ENCODE measurements at places on chromosomes 6 and 20. TPM values are rescaled to one million over a fixed set of nuclear protein-coding genes. Genes with fewer than 3 reads are reported as not detected.

DNA sequence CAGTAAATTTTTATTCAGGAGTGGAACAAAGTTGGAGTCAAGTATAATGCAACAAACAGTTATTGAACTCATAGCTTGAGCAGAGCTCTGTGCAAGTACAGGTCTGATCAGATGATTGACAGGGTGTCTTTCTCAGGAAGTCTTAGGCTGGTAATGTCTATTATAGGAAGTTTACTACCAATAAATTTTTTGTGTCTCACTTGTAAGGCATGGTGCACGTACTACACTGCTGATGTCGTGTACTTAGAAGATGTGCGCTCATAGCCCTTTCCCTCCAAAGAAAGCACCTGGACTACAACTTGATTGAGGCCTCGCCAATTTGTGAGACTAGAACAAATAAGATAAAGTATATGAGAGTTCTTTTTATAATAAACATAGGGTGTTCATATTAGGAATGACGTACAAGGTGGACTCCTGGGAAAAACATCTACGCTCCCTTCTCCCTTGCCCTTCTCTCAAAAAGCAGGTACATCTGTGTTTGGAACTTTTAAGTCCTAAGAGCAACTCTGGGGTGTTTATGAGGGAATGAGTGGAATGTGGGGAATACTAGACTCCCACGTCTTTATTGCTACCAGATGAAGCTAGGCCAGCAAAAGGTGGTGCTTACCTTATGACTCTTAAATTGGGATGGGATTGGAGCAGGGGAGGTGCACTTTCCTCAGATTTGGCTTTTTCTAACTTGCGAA, 1.5 kb downstream of the NDUFAF5 start:
- peaks cover 12% of the 10 kb centered on the region for H3K4me1 ChIP-seq
- DNase-seq = no peak
- H3K36me3 ChIP-seq = no peaks in the 10 kb centered on the region
- no peaks in the 10 kb centered on the region for H3K27me3 ChIP-seq
- H3K4me3 ChIP-seq = peak overlapping the region; percentile 87
- H3K27ac ChIP-seq = no peak overlapping the region

Gene SAPCD1
- polyA plus RNA-seq = 2.9 TPM

Gene MEI4
- polyA plus RNA-seq = not detected

Gene PREP
- polyA plus RNA-seq = 14.0 TPM

DNA sequence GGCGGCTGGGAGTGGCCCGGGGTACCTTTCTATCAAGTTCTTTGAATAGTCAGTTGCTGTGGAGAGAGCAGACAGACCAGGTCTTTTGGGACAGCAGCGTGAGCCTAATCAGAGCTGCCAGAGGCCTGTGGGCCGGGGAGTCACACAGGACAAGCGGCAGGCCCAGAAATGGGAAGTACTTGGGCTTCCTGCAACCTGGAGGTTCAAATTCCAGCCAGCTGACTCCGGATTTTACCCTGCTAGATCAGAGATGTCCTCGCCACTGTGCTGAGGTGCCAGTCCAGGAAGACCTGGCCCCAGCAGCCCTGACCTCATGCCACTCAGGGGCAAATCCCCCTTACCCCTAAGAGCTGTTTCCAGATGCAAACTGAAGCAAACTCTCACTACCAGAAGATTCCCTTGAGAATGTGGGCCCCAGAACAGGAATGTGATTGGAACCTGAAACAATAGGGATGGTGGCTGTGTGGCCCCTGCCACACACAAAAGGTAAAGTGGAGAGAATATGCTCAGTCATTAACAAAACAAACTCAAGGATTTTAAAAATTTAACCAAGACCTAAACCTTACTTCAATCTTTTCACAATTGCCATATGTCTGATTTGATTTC, 9.7 kb downstream of the BEND3 start:
- no peak overlapping the region for H3K4me3 ChIP-seq
- no peaks in the 10 kb centered on the region for H3K27me3 ChIP-seq
- DNase-seq = no peak
- no peaks in the 10 kb centered on the region for H3K4me1 ChIP-seq
- H3K27ac ChIP-seq = no peak overlapping the region

Gene AKAP7
- polyA plus RNA-seq = 8.4 TPM

GRCh38 chr20:50615407-50615806, 75.9 kb downstream of the RIPOR3 start:
- no peak overlapping the region for H3K4me3 ChIP-seq
- H3K27ac ChIP-seq = no peak overlapping the region
- H3K4me1 ChIP-seq = peaks cover 2% of the 10 kb centered on the region
- DNase-seq = no peak
- no peaks in the 10 kb centered on the region for H3K36me3 ChIP-seq

DNA sequence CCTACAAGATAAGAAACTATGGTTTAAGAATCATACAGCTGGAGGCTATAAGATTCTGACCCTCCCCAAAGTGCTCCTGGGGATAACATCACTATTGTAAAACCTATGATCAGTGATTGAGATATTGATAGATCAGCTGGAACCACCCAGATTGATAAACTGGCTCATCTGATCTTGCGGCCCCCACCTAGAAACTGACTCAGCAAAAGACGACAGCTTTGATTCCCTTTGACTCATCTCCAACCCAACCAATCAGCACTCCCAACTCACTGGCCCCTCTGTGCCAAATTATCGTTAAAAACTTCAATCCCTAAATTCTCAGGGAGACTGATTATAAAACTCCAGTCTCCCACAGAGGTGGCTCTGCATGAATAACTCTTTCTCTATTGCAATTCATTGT, 106.4 kb downstream of the SCP2D1 start:
- DNase-seq = no peak
- no peak overlapping the region for H3K27ac ChIP-seq
- no peaks in the 10 kb centered on the region for H3K4me1 ChIP-seq
- H3K4me3 ChIP-seq = no peak overlapping the region
- H3K36me3 ChIP-seq = no peaks in the 10 kb centered on the region

DNA sequence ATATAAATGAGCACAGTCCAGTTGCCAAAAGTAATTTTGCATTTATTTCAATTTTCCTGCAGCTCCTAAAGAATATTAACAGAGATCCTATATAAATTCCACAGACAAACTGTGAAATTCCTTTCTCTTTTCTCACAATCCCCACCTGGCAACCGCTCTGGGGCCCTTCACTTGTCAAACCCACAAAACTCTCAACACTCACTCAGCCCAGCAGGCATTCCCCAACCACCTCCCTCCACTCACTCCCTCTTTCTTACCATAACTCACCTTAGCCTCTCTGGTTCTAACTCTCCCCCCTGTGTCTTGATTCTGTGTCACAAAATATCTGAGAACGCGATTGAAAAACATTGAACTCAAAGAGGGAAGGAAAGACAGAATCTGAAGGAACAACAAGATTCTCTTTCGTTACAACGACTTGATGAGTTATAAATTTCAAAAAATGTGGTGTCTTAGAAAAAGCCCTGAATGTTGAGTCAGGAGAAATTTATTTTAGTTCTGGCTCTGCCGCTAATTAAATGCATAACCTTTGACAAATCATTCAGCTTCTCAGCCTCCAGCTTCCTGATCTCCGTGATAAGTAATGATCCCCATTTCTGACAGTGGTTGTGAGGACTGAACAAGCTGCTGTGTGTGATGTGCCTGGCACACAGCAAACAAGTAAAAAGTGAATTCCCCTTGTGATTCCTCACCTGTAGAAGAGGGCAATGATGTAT, 87.9 kb downstream of the UNC5CL start:
- no peaks in the 10 kb centered on the region for H3K4me1 ChIP-seq
- DNase-seq = no peak
- no peaks in the 10 kb centered on the region for H3K36me3 ChIP-seq
- no peak overlapping the region for H3K4me3 ChIP-seq

DNA sequence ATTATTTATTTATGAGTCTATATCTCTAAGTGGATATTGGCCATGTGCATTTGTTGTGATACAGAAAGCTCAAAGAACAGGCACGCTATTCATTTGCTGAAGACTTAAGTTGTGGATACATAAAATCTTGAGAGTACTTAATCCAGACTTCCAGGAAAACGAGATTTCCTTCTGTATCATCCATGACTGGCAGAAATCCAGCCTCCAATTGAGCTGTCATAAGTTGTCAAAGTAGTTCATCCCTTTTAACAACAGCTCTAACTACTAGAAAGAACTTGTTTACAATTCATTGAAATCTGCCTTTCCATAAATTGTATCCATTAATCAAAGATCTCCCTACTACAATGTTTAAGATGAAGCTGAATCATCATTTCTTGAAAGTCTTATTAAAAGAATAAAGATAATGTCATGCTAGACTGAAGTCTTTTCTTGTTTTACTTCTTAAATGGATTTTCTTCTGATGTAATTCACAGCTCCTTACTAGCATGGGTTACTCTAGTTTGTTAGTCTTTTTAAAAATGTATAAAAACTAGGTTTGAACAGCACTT, 447.3 kb upstream of the CITED2 start:
- H3K27ac ChIP-seq = no peak overlapping the region
- H3K4me3 ChIP-seq = no peak overlapping the region
- no peaks in the 10 kb centered on the region for H3K4me1 ChIP-seq
- no peaks in the 10 kb centered on the region for H3K36me3 ChIP-seq
- H3K27me3 ChIP-seq = no peaks in the 10 kb centered on the region
- DNase-seq = no peak

Gene EYA2
- 4.3 TPM for polyA plus RNA-seq

DNA sequence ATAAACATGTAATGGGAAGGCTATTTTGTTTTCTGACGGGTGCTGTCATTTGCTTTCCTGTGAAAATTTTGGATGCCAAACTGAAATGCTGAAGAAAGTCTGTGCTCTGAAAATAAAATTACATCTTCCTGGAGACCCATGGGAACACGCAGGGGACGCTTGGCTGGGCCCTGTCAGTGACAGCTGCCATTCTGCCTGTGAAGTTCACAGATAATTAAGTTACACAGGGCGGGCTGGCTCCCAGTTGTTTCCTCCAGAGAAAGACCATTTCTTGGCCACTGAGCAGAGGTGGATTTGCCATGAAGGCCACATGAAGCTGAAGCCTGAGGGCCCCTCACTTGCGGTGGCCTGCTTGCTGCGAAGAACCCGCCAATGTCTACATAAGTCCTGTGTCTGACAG, 93.5 kb downstream of the TMEM170B start:
- DNase-seq = no peak
- no peaks in the 10 kb centered on the region for H3K36me3 ChIP-seq
- H3K27me3 ChIP-seq = no peaks in the 10 kb centered on the region
- no peak overlapping the region for H3K4me3 ChIP-seq
- H3K4me1 ChIP-seq = no peaks in the 10 kb centered on the region
- H3K27ac ChIP-seq = no peak overlapping the region

Gene HCRTR2
- polyA plus RNA-seq = 0.04 TPM

GRCh38 chr6:63819831-63820230, 184.2 kb downstream of the PHF3 start:
- no peaks in the 10 kb centered on the region for H3K36me3 ChIP-seq
- no peak overlapping the region for H3K4me3 ChIP-seq
- H3K27me3 ChIP-seq = no peaks in the 10 kb centered on the region
- DNase-seq = no peak

Gene RNF144B
- 4.0 TPM for polyA plus RNA-seq

GRCh38 chr6:20841806-20842205, 307.5 kb downstream of the CDKAL1 start:
- H3K27me3 ChIP-seq = no peaks in the 10 kb centered on the region
- H3K27ac ChIP-seq = no peak overlapping the region
- H3K36me3 ChIP-seq = no peaks in the 10 kb centered on the region
- DNase-seq = no peak

Gene BRPF3
- 18.2 TPM for polyA plus RNA-seq

Gene GPLD1
- polyA plus RNA-seq = 1.2 TPM

DNA sequence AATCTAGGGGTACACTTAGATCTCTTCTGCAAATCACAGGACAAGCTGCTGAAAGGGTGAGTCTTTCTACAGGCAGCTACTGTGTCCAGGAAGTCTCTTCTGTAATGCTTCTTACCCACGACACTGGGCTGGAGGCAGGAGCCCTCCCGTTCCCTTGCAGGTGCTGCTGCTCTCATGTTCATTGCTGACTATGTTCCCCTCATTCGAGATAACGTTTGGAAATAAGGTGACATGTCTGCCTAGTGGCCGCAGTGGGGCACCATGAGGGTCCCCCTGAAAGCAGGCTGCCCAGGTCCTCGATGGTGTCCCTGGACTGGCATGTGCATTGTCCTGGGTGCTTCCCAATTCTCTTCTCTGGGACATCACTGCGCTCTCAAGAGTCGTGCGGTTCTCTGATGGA, 74.7 kb downstream of the SYNJ2 start:
- peaks cover 11% of the 10 kb centered on the region for H3K4me1 ChIP-seq
- H3K36me3 ChIP-seq = no peaks in the 10 kb centered on the region
- H3K4me3 ChIP-seq = no peak overlapping the region
- H3K27me3 ChIP-seq = no peaks in the 10 kb centered on the region

Gene C2
- polyA plus RNA-seq = 8.6 TPM

DNA sequence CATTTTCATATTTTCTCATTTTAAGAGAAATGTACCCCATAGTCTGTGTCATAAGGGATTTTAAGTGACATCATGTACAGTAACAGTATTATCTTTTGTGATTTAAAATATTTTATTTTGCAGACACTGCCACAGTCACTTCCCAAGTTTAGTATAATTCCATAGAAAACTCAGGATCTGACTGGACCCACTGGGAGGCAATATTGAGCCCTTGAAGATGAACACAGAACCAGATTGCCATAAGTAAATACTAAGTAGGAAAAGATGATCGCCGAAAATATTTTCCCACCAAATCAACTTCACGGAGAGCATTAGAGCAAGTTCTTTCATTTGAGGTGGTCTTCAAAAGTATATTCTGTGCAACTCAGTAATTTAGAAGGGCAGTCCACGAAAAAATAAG, 17.6 kb upstream of the PKHD1 start:
- no peak overlapping the region for H3K4me3 ChIP-seq
- no peaks in the 10 kb centered on the region for H3K4me1 ChIP-seq
- H3K27me3 ChIP-seq = no peaks in the 10 kb centered on the region
- H3K27ac ChIP-seq = no peak overlapping the region
- H3K36me3 ChIP-seq = no peaks in the 10 kb centered on the region

GRCh38 chr6:43770372-43771209, 580 bp downstream of the VEGFA start:
- peak overlapping the region; percentile 78 for H3K4me3 ChIP-seq
- peaks cover 19% of the 10 kb centered on the region for H3K4me1 ChIP-seq
- H3K27ac ChIP-seq = peak overlapping the region; percentile 76
- no peaks in the 10 kb centered on the region for H3K27me3 ChIP-seq
- peak; percentile 73 for DNase-seq

- H3K36me3 ChIP-seq = no peaks in the 10 kb centered on the region
- no peak for DNase-seq
- no peaks in the 10 kb centered on the region for H3K4me1 ChIP-seq
- no peaks in the 10 kb centered on the region for H3K27me3 ChIP-seq
- H3K27ac ChIP-seq = no peak overlapping the region
Measured at GRCh38 chr6:1039746-1040145, 272.2 kb upstream of the FOXQ1 start.

DNA sequence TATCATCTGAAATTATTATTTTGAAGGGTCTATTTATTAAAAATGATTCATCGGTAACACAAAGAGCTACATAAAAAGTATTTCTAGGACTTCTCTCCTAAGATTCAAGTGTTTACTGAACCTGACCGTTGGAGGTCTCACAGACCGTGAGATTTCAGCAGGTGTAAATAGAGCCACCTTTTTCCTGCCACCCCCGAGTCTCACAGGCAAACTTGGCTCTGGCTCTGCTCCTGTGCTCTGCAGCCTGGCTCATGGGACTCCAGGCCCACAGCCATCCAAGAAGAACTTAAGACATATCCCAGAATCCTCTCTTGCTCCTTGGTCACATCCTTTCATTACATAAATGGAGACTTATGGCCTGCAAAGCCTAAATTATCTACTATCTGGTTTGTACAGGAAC, 67.8 kb upstream of the AGPAT4 start:
- H3K27ac ChIP-seq = no peak overlapping the region
- H3K4me1 ChIP-seq = no peaks in the 10 kb centered on the region
- H3K4me3 ChIP-seq = no peak overlapping the region

Gene LTB
- 0.73 TPM for polyA plus RNA-seq

All from ovary (tissue), 10 donors.